ENCODE measurements at places on chromosomes 5 and 9. TPM values are rescaled to one million over a fixed set of nuclear protein-coding genes. Genes with fewer than 3 reads are reported as not detected.
A peak's percentile ranks its signal among the peaks of the same experiment; 100 is the strongest.

DNA sequence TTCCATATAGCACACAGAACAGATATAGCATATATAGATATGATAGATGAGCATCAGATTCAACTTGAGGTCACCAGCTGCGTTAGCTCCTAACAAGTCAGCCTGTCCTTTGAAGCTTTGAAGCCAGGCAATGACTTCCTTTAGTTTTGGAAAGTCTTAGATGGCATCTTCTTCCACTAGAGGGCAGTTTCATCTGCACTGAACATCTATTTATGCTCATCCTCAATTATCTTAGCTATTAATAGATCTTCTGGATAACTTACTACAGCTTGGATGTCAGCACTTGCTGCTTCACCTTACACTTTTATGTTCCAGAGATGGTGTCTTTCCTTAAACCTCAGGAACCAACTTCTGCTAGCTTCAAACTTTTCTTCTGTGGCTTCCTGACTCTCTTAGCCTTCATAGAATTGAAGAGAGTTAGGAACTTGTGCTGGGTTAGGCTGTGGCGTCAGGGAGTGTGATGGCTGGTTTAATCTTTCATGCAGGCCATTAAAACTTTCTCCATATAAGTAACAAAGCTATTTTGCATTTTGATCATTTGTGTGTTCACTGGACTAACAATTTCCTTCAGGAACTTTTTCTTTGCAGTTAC, 1401.4 kb downstream of the EFNA5 start:
- peak; percentile 11 for DNase-seq

DNA sequence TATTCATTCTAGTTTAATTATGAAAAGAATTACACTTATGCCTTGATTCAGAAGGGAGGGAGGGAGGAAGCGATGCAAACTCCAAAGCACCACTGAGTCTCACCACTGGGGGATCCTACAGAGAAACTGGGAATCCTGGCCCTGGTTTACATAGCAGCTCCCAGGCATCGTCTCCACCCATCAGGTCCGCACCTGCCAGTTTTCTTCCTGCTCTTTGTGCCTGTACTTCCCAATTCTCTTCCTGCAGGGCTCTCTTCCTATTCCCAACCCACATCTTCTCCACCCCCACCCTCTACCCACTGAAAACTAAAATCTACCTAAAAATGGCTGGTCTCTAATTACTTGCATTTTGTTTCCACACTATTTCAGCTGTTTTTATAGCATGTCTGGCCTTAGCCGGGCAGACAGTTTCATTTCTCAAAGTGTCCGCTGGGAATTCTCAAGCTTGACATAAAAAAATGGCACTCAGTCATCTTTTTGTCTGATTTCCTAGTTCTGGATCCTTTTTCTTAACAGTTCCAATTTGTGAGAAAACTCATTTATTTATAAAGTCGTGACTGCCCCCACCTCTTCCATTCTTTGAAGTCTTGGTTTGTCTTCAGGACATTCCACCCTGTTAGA, 1.6 kb upstream of the TNIP1 start:
- peak; percentile 65 for DNase-seq

The IFNA13 gene
- not detected for total RNA-seq

DNA sequence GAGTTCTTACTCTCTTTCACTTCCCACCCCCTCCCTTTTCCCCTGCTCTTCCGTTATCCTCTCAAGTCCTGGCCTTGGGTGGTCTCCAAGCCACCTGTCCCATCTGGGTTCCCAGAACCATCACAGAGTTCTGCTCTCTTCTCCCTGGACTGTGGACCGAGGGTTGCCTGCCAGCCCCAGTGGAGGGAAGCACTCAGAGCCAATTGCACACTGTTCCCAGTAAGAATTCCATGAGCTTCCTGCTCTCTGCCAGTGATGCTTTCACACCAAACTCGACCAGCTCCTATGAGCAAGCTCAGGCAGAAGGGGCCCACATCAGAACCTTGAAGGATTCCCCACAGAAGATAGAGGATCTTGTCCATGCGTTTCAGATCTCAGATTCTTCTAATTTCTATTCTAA, 20.1 kb upstream of the AFAP1L1 start:
- no peak for DNase-seq

DNA sequence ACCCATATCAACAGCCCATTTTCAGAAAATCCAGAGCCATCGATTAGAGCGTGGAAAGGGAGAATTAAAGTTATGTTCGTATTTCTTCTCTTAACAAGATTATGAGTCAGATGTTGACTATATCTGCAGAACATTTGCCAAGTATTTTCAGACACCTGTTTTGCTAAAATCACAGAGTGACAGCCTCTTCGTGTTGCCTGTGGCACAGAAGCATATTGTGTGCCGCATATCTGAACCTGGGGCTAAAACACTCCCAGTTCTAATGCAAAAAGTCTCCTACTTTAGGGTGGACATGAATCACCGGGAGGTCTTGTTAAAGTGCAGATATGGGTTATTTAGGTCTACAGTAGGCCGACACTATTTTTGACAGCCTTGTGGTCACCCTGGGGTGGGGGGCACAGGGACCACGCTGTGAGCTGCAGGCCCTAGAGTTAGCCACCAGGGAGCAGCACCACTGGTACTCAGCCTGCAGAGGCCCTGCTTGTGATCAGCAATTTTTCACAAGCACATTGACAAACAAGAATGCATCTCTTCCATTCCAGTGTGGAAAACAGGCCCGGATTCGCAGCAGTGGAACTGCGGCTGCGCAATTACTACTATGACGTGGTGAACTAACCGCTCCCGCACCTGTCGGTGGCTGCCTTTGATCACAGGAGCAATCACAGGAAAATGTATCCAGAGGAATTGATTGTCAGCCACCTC, 93.5 kb downstream of the SYK start:
- peak; percentile 45 for DNase-seq

DNA sequence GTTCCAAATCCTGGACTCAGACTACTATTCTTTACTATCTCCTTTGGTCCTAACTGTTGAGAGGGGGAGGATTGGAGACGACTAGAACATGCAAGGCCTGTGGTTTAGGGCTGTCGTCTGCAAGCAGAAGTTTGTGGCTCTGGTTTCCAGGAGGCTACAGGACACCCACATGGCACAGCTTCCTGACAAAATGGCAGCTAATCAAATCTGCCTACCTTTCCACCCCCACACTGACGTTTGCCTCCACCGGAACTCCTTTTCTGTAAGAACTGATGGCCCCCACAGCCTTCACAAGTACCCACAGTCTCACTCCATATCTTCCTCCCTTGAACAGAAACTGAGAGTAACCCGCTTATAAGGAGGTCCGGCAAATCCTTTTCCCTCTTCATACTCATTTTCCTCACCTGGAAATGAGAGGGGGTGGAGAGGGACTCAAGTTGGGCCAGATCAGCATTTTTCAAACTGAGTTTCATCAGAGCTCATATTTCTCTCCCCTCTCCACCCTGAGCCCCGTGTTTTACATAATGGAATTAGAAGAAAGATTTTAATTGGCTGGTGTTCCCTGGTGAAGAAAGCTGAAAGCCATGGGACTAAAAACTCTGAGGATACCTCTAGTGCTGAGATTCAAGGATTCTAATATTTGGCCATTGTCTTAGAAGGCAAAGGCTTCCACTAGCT, 5.2 kb downstream of the SLC31A2 start:
- no peak for DNase-seq

The CORO2A gene
- 2.4 TPM for total RNA-seq

GRCh38 chr9:79955300-79955699, 383.5 kb downstream of the TLE4 start:
- no peak for DNase-seq

GRCh38 chr9:92666236-92666635, 3.7 kb downstream of the IPPK start:
- no peak for DNase-seq

DNA sequence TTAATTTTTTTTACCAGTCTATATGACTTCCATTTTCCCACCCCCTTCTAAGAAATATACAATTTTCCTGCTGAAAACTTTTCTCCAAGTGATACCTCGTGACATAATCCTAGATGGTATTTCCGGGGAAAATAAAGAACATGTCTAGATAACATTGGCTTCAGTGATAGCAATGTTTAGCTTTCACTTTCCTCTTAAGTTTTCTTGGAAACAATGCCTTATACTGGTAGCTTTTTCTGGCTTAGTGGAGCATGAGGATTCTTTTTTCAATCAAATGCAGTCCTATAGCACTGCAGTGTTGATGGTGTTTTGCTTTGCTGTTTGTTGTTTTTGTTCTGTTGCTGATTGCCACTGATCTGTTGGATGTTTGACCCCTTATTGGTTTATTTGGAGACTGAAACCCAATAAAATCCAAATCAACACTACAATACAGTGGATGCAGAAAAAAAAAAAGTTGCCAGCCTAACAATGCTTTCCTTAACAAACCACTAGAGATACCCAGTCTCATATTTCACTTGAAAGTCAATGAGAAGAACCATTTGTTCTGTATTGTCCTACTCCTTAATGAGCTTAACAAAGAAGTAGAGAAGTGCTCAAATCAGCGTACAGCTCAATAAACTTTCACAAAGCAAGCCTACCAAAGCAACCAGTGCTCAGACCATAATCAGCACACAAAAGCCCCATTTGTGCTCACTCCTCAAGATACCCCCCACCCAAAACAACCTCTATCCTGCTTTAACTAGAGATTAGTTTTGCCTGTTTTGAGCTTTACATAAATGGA, 74.2 kb upstream of the GRAMD2B start:
- DNase-seq: peak; percentile 94

- peak; percentile 70 for DNase-seq
Measured at GRCh38 chr5:68216245-68217046, 890 bp downstream of the PIK3R1 start.

The MYMK gene
- total RNA-seq: not detected

- peak; percentile 55 for DNase-seq
Measured at GRCh38 chr5:124546643-124547042, 199.8 kb downstream of the ZNF608 start.

The CAMK4 gene
- total RNA-seq: 5.0 TPM

The RABGAP1 gene
- 55.2 TPM for total RNA-seq

The PCDHA4 gene
- total RNA-seq: 9.7 TPM

DNA sequence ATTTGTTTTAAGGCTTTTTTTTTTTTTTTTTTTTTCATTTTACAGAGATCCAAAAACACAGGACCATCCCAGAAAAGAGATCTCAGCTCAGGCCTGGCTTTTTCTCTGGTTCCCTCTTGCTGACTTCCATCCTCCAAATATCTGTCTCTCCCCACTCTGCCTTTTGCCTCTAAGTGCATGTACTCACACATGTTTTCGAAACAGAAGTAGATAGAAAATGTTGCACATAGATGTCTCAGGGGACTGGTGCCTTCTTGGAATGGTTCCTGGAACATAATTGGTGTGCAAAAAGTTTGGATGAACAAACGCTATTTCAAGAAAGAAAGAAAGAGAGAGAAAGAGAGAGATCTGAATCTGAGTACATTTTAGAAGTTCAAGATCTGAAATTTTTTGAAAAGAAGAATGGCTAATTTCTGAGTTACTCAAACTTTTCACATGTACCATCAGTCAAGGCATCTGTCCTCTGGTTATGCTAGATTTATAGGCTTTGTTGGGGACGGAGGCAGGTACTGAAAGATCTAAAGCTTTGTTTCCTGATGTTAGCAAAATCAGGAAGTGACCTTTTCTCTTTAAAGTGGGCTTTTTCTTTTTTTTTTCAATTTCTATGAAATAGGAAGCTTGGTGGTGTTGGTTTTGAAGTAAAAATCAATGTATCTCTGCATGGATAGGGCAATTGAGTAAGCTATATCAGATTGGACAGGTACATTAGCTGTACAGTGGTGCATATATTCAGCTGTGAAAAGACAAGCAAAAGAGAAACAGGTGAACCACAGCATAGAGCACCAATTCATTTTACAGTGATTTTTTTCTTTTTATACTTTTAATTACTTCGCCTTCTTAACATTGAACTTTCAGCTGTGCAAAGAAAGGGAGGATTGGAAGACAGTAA, 8.5 kb upstream of the TNFSF8 start:
- no peak for DNase-seq

Data from neural progenitor cell (in vitro differentiated cells).